ENCODE measurements at places on chromosomes 2 and 18. TPM values are rescaled to one million over a fixed set of nuclear protein-coding genes. Genes with fewer than 3 reads are reported as not detected.

- no peak for DNase-seq
Observed at GRCh38 chr18:32439802-32440201, 30.9 kb downstream of the GAREM1 start.

GRCh38 chr2:119645173-119645855 lies 33.7 kb upstream of the TMEM177 start:
- DNase-seq, result no peak

GRCh38 chr18:33700513-33700976 lies 122.5 kb downstream of the ASXL3 start:
- DNase-seq, result no peak

GRCh38 chr2:25505622-25506021 lies 163.9 kb upstream of the DNMT3A start:
- no peak for DNase-seq

GRCh38 chr18:35142275-35142615 lies 98.6 kb upstream of the ZNF397 start:
- DNase-seq, result no peak

GRCh38 chr18:77012806-77013541 lies 119.6 kb downstream of the MBP start:
- no peak for DNase-seq

DNA sequence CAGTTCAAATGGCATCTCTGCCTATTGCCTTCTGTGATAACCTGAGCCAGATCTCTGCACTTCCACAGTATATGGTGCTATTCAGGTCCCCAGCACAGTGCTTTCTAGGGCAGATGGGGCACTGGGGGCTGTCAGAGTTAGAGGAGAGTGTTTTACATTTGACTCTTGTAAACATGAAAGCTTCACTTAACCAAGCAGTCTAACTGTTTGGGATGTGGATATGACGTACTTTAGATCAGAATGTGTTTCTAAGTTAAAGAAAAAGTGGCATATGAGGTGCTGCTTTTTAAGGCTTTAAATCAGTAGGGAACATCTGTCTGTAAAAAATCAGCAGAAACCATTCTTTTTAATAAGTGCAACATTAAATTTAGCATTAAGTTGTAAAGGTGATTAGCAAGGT lies 75.7 kb downstream of the MYO1B start:
- DNase-seq, result no peak

GRCh38 chr2:160394153-160394552 lies 99.5 kb downstream of the RBMS1 start:
- DNase-seq, result no peak

DNA sequence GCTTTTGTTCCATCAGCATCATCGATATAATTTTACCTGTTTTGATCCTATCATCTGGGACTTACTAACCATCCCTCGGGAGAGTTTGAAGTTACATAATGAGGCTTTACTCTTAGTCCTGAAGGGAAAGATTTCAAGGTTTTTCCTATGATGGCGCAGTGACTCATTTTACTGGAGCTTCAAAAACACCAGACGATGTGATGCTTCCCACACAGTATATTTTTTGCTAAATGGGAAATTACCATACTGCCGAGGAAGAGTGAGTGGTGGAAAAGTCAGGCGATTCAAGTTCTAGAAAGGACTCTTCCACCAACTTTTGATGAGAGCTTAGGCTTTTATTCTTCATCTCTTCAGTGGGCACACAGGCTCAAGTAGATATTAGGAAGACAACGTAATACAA lies 44.6 kb upstream of the GCG start:
- DNase-seq, result no peak

DNA sequence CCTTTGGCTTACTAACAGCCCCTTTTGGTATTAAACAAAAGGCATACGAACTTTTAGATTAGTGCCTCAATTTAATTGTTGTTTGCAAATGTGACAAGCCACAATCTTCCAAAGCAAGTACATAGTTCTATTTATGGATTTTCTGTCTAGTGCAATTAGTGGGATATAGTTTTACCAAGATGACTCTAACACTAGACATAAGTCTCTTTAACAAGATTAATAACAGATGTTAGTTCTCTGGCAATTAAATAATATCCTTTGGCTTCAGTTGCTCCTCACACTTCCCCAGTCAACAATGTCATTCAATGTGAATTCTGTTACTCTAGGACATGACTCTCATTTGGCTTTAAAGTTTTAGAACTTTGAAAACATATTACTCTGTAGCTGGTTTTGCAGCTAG lies 16.7 kb upstream of the MC4R start:
- DNase-seq, result no peak

DNA sequence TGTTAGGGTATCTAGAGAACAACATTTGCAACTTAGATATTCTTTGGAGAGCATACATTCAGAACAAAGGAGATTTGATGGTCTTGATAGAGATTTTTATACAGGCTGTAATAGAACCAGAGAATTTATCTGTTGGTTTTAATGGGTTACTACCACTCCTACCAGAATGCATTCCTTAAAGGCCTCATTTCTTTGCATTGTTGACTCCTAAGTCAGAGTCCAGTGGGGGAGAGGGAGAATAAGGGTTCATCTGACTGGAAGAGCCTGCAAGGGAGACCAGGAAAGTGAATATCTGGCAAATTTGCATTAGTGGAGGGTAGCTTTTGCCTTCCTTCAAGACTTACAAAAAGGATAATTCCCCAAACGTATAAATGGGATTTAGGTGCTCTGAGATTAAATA lies 29.7 kb downstream of the AGPS start:
- DNase-seq, result no peak

DNA sequence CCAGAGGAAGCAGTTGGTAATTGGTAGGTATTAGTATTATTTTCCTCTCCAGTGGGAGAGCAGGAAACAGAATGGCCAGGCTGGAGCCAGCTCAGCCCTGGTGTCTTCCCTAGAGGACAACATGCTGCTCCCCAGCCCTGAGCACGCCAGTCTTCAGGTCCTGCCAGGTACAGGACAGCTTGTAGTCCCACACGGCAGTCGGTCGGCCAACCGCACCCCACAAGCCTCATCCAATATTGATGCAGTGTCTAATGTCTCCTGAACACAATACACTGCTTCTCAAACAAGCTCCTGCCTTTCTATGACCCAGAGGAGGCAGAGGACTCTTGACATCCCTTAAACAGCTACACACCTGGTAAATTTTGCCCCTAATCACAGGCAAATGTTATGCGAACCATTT lies 71.0 kb upstream of the PPP1CB start:
- no peak for DNase-seq

GRCh38 chr18:9969247-9969646 lies 55.4 kb downstream of the VAPA start:
- DNase-seq, result no peak

GRCh38 chr2:677959-678550 lies 849 bp upstream of the TMEM18 start:
- no peak for DNase-seq

- DNase-seq, result no peak
Observed at GRCh38 chr2:164922134-164922533, 33.2 kb downstream of the SLC38A11 start.

GRCh38 chr2:167943897-167944296 lies 303.5 kb downstream of the STK39 start:
- DNase-seq, result no peak

GRCh38 chr2:207766697-207767460 lies 2.8 kb downstream of the FZD5 start:
- no peak for DNase-seq

- DNase-seq, result no peak
Observed at GRCh38 chr2:205438241-205438640, 244.1 kb upstream of the NRP2 start.

- DNase-seq, result no peak
Observed at GRCh38 chr18:22322243-22322691, 95.4 kb downstream of the CTAGE1 start.

DNA sequence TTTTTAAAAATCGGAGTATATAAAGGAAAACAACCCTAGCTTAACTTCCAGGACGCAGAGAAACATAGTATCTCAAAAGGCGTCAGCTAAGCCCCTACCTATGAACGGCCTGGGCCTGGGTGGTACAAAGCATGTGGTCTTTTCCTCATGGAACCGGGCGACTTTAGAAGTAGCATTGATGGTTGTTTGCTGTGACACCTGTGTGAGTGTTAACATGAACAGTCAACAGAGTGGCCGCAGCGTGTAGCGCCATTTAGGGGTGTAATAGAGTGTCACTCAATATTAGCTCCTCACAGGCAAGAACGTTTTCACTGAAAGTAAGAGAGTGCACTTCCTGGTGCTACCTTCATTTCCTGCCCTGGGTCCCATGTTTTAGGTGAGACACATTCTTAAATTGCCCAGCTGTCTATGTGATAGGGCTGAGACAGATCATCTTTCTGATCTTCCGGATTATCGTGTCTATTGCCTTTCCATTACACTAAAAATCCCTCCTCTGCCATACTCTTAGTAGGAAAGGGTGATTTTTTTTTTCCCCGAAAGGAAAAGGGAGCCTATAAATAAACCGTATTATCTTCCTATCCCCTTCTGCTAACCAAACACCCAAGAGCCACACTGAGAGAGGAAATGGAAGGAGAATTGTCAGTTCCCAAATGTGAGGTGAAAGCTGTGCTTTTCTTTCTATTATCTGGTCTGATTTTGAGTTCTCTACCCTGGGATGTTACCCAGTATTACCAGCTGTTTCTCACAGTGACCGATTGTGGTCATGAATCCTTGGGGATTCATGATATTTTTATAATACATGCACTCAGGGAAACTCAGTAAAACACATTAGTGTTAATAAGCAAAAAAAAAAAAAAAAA lies 1.3 kb downstream of the GORASP2 start:
- no peak for DNase-seq

DNA sequence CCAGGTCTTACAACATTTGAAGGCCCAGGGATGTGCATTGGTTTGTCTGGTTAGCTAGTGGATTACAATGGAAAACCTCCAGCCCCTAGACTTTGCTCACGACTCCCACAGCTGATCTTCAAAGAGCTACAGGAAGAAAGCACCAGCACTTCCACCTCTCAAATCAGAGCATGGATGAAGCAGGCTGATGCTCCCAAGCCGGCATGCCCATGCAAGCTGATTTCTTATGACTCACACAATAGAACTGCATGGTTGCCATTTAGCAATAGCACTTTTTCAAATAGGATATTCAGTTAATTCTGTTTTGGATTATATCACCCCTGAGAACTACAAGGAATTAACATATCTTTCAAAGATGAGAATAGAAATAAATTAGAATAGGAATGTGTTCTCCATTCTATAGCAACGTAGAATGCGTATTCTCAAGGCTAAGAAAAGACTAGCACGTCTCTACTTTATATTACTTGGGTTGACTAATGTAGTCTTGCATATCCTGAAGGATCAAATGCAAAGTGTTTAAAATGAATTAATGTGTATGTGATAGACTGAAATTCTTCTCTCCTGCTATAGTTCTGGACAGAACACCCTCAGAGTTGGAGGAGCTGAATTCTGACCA lies 292.4 kb downstream of the TRIB2 start:
- no peak for DNase-seq

DNA sequence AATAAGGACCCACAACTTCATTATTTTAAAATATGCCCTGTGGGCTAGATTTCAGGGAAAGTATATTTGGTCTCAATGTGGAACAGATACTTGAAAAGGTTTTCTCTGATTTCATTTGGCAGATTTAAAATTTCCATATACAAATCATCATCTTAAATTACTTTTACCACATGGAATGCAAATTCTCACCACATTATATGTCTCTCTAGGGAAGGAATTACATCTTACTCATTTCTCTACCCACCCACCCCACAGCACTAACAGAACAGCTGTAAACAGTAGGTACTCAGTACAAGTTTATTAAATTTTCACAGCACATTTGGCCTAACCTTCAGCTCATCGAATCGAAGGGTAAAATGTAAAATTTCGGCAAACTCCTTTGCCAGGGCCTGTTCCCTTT lies 104.0 kb downstream of the CYRIA start:
- no peak for DNase-seq

- DNase-seq, result no peak
Observed at GRCh38 chr18:48493434-48494230, 45.2 kb upstream of the CTIF start.

DNA sequence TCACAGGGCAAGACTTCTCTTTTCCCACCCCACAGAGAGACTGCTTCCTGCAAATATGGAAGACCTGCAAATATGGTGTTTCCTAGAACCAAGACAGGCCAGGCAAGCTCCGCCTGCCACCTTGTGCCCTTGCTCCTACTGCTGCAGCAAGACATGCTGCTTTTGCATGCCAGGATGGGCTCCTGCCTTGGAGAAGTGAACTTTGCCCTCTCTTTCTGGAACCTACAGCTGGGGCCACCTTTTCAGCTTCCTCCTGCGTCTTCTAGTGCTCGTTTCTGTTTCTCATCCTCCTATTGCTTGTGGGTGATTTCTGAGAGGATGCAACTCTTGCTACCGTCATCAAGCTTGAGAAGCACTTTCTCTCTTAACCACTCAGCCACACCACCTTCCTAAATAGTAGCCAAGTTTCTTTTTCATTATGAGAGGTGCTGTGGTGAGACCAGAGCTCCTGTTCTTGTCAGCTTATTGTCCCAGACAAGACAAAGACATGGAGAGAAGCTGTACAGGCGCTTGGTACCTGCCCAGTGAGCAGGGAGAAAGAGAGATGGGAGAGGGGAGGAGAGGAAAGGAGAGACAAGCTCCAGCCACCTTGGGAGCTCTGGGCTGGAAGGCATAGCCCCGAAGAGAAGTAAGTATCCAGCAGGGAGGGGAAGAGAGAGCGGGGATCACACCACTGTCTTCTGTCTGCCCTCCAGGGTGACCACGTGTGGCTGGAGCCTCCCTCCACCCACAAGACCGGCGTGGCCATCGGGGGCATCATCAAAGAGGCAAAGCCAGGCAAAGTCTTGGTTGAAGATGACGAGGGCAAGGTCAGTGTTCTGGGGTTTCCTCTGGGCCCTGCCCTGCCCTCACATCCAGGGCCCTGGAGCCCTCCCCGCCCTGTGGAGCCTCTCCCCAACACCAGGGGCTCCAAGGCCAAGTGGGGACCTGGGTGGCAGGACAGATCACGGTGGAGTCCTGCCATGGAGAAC lies 28.3 kb downstream of the MYO7B start:
- DNase-seq, result no peak

EFR3B gene
- 0.32 TPM for total RNA-seq

ABHD1 gene
- total RNA-seq, result not detected

MROH2A gene
- not detected for total RNA-seq

WDPCP gene
- total RNA-seq, result 5.2 TPM

NEUROD1 gene
- total RNA-seq, result not detected

CRYGC gene
- not detected for total RNA-seq

SKOR2 gene
- total RNA-seq, result not detected

Measured in ascending aorta (tissue), 2 donors.